ENCODE measurements at places on chromosomes 1 and 21.

GRCh38 chr21:26096494-26097371, 73.8 kb downstream of the APP start:
- no peak for DNase-seq

DNA sequence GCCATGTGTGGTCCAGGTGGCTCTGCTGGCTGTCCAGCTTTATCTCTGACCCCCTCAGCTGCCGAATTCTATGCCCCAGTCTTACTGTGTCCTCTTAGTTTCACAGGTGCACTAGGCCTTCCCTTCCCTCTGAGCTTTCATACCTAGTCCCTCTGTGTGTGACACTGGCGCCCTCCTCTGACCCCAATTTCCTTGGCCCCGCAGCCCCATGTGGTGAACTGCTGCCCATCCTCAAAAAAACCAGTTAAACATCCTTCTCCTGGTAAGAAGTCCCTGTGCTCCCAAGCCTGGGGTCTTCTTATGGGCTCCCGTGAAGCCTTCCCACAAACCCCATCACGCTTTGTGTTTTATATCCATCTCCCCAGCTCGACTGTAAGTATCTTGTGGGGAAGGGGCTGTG, 93.9 kb upstream of the TSPAN2 start:
- DNase-seq: no peak

DNA sequence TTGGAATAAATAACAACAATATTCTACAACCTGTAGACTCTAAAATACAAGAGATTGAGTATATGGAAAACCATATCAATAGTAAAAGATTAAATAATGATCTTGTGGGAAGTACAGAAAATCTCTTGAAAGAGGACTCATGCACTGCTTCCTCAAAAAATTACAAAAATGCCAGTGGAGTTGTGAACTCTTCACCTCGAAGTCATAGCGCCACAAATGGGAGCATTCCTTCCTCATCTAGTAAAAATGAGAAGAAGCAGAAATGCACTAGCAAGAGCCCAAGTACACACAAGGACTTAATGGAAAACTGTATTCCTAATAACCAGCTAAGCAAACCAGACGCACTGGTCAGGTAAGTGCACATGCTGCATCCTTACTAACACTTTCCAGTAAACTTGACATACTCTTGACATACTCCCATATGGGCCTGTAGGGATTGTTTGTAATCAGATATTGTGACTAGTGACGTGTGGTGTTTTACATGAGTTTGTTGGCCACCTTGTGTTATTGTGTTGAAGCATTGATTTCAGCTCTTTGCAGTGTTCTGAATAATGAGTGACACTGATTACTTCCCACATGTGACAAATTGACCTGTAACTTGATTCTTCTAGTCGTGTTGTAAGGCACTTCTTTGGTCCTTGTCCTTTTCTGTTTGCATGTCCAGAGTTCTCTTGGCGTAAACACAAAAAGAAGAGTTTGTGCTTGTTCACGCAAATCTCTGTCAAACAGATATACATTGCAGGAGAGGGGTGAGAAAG, 28.0 kb downstream of the MACO1 start:
- DNase-seq: no peak

DNA sequence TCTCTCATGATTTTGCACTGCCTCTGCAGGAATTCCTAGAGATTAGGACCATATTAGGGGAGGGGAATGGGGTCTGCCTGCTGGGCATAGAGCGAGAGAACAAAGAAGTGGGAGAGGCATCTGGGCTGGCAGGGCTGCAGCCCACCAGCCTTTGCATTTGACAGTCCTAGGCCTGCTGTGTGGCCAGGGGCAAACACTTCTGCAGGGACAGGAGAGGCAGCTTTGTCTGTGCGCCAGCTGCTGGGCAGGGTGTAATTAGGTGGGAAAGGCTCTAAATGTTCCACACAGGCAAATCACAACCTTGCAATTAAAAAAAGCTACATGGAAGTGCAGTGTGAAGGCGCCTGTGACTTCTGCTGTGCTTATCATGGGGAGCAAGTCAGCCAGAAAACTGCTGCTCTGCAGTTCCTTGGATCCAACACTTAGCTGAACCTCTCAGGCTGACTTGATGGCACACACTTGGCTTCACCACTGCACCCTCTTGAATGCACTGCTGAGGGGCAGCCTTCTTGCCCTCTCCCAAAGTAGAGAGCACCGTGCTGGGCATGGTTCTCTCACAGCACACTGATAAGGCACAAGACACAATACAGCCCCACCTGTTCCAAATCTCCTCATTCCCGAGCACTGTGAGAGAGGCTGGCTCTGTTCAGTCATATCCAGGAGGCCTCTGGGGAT, 73.6 kb upstream of the TLR5 start:
- DNase-seq: no peak

DNA sequence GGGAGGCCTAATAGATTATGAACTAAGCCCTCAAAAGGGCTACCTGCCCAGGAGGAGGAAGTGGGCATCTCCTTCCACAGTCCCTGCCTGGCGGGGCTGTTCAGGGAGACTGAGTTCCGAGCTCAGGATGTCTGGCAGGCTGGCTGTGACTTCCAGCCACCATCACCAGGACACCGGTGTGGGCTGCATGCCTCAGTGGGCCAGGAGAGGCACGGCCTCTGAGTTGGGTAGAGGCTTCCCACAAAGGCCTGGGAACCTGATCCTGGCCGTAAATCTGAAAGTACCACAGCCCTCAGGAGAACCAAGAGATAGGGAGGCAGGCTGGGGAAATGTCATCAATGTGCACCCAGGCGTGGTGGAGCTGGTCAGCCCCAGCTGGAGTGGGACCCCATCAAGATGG, 29.1 kb downstream of the NTPCR start:
- DNase-seq: no peak

DNA sequence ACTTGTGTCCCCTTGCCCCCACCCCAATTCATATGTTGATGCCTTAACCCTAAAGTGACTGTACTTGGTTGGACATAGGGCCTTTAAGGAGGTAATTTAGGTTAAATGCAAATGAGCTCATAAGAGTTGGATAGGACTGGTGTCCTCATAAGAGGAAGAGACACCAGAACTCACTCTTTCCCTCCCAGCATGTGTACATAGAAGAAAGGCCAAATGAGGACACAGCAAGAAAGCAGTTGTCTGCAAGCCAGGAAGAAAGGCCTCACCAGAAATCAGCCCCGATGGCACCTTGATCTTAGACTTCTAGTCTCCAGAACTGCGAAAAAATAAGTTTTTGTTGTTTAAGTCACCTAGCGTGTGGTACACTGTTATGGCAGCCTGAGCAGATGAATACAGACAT, 45.5 kb downstream of the RAB3GAP2 start:
- DNase-seq: no peak

DNA sequence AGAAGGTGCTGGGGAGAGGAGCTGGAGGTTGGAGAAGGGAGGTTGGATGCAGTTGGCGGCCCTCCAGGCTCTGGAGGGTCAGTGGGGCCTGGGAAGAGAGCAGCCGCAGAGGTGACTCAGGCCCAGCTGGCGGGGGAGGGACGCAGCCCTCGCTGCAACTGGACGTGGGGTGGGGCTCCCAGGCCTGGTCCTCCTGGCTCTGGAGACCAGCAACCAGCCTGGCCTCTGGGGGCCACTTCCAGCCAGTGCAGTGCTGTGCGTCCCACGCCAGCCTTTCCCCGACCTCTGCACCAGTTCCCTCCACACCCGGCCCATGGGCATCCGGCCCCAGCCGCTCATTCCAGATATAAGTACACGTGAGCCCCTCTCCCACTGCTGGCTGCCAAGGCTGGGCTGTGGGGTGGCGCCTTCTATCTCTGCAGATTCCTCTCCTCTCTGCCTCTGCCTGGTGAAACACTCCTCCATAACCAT, 38.0 kb upstream of the COL18A1 start:
- DNase-seq: no peak

DNA sequence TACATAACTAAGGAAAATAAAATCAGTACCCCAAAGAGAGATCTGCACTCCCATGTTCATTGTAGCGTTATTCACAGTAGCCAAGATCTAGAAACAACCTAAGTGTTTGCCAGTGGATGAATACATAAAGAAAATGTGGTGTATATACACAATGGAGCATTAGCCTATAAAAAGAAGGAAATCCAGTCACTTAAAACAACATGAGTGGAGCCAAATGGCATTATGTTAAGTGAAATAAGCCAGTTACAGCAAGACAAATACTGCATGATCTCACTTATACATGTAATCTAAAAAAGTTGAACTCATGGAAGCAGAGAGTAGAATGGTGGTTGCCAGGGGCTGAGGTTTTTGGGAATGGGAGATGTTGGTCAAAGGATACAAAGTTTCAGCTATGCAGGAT, 508.3 kb upstream of the B3GALT2 start:
- DNase-seq: no peak

DNA sequence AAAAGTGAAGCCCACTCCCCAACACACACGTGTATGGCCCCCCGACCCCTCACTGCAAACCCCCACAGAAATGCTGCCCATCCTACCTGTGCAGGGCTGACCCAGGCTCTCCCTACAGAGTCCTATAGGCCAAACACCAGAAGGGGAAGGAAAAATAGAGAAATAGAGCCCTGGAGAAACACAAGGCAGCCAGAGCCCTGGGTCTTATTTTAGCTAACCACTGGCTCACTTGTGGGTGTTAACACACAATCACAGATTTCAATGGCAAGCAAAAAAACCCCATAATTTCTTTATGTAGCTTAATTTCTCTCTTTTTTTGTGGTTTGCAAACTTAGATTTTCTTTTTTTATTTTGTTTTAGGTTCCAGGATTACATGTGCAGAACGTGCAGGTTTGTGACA, 989 bp upstream of the PIGR start:
- no peak for DNase-seq

- DNase-seq: no peak
Measured at GRCh38 chr1:181704546-181704945, 221.2 kb downstream of the CACNA1E start.

GRCh38 chr1:231748760-231749415, 122.3 kb downstream of the DISC1 start:
- DNase-seq: no peak

DNA sequence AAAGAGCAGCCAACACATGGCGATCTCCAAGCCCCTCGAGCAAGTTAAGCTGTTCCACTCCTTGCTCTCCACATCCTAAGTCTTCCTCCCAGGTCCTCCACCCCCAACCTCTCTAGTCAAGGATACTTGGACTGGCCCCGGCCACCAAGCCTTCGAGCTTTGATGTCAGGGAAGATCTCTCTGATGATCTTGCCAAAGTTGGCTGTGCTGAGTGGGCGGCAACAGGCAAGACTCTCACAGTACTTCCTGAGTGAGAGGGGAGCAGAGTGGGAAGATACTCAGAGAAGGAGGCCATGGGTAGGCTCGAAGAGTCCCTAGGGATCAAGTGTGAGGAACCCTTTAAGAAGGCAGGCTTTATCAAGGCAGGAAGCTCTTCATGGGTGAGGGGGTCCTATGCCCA, 2.8 kb downstream of the RFX5 start:
- DNase-seq: no peak

- no peak for DNase-seq
Measured at GRCh38 chr1:210021145-210021860, 83.3 kb downstream of the SYT14 start.

- DNase-seq: no peak
Measured at GRCh38 chr1:31099293-31100032, 33.9 kb upstream of the PUM1 start.

- DNase-seq: no peak
Measured at GRCh38 chr1:228076796-228077430, 5.6 kb upstream of the ARF1 start.

DNA sequence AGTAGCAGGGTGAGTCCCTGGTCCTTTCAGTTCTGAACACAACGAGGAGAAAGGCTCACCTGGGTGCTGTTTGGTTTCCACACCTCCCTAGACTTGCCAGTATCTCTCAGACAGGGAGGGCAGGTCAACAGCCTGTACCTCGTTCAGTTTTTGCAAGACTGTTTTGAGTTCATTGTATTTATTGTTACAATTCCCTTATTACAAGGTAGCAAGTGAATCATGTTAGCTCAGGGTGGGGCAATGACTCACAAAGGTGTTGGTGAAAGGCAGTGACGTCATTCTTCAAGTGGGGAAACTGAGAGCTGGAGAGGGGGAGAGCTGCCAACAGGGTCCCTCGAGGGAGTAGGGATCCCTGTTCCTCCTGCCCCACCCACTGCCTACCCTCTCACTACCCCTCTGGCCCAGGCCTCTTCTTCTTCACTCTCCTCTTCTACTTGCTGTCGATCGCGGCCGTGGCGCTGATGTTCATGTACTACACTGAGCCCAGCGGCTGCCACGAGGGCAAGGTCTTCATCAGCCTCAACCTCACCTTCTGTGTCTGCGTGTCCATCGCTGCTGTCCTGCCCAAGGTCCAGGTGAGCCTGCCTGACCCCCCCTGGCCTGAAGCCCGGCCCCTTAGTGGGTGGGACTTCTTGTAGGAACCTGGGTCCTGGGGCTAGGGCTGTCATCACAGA, 13.4 kb downstream of the SERINC2 start:
- no peak for DNase-seq
